ENCODE measurements at places on chromosomes 11 and 22. TPM values are rescaled to one million over a fixed set of nuclear protein-coding genes. Genes with fewer than 3 reads are reported as not detected.
A peak's percentile ranks its signal among the peaks of the same experiment; 100 is the strongest.

DNA sequence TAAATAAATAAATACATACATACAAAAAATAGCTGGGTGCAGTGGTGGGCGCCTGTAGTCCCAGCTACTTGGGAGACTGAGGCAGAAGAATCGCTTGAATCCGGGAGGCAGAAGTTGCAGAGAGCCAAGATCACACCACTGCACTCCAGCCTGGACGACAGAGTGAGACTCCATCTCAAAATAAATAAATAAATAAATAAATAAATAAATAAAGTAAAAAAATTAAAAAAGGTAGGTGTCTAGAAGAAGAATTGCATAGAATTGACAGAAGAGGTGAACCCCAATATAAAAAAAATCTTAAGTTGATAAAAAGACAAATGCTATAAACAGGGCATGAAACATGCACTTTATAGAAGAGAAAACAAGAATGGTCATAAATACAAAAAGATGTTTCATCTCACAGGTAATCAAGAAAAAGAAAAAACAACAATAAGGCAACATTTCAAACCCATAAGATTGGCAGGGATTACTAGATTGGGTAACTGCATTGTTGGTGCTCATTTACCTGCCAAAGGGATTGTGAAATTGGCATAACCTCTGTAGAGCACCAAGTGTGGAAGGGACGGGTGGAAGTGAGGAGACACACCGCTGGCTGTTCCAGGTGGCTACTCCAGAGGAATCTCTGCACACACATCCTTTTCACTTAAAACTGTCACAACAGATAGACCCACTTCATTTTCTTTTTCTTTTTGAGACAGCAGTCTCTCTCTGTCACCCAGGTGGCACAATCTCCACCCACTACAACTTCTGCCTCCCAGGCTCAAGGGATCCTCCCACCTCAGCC lies 44.7 kb downstream of the NF2 start:
- no peak for DNase-seq
- H3K36me3 ChIP-seq = peaks cover 23% of the 10 kb centered on the region
- H3K27ac ChIP-seq = no peak overlapping the region
- no peaks in the 10 kb centered on the region for H3K27me3 ChIP-seq
- peaks cover 17% of the 10 kb centered on the region for H3K4me1 ChIP-seq

TP53I11 gene
- total RNA-seq = 42.4 TPM

SYT13 gene
- 15.1 TPM for total RNA-seq

GRCh38 chr11:69213316-69213715 lies 57.6 kb downstream of the SMIM38 start:
- H3K4me1 ChIP-seq = peaks cover 6% of the 10 kb centered on the region
- H3K27ac ChIP-seq = no peak overlapping the region
- H3K4me3 ChIP-seq = no peak overlapping the region
- no peak for DNase-seq

P2RX6 gene
- total RNA-seq = 0.13 TPM

TXNRD2 gene
- 18.8 TPM for total RNA-seq

DNA sequence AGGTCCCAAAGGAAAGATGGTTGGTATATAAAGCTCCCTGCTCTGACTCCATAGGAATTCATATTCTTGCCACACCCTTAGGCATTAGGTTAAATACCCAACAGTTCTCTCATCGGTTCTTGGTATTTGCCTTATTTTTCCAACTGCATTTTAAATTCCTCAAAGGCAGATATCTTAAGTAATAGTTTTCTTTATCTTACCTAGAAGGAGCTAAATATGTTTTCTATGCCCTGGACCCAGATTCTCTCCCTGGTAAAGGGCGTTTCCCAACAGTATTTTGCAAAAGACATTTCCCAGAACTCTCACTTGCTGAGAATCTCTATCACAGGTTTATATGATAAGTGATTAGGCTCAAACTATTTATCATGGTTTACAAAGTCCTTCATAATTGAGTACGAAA lies 158.6 kb upstream of the BDNF start:
- H3K27me3 ChIP-seq = no peaks in the 10 kb centered on the region
- H3K4me1 ChIP-seq = 0 out of 2 replicates have a peak, but pooled peaks cover 5% of the 10 kb centered on the region
- DNase-seq = no peak
- H3K27ac ChIP-seq = no peak overlapping the region

ZBTB16 gene
- total RNA-seq = 0.34 TPM

DNA sequence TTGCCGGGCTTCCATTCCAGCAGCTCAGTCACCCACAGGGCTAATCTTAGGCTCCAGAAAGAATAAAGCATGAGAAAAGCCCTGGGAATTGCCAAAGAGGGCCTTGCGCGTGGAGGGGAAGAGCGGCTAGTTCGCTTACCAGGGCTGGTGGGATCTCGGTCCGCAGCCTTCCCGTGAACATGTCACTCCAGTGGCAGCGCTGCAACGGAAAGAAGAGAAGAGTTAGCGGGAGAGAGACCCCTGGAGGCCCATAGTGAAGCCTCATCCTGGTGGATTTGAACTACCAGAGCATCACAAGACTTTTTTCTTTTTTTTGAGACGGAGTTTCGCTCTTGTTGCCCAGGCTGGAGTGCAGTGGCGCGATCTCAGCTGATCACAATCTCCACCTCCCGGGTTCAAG lies 18.0 kb downstream of the RANGAP1 start:
- peaks cover 79% of the 10 kb centered on the region for H3K36me3 ChIP-seq
- no peaks in the 10 kb centered on the region for H3K4me1 ChIP-seq
- no peak for DNase-seq
- H3K27ac ChIP-seq = no peak overlapping the region

DNA sequence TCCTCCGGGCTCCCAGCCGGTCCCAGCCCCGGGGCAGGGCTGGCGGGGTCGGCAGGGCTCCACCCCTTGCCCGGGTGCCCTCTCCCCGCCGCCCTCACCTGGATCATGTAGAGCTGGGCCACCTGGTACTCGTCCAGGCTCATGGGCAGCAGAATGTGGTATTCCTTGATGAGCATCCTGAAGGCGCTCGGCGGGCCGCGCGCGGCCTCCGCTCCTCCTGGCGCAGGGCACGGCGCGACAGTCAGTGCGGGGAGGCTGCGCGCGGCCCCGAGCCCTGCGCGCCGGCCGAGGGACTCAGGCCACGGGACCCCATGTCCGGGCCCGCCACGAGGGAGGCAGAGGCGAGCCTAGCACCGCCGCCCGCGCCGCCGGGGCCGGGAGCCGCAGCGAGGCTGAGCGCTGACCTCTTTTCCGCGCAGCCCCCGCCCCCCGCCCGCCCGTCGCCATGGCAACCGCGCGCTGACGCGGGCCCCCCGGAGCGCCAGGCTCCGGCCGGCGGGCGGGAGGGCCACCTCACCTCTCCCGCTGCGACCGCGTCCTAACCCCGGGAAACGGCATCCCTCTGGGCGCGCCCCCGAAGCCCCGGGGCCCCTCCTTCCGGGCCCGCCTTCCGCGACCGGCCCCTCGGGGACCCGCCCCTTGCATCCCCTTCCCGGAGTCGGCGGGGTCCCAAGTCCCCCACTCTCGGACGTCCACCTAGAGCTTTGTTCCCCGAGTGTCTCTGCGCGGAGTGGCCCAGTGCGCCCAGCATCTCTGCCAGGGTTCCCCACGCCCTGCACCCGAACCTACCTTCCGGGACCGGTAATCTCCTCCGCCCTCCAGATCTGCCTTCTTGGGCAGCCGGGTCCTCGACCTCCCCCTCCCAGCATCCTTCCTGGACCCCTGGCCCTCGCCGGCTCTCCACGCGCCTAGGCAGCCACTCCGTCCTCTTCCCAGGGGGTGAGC lies 886 bp downstream of the PITPNM1 start:
- peaks cover 29% of the 10 kb centered on the region for H3K4me1 ChIP-seq
- H3K4me3 ChIP-seq = peak overlapping the region; percentile 76
- no peak overlapping the region for H3K27ac ChIP-seq
- no peak for DNase-seq
- H3K36me3 ChIP-seq = peaks cover 2% of the 10 kb centered on the region

GRCh38 chr22:20211997-20212753 lies 55.9 kb downstream of the RTN4R start:
- H3K4me1 ChIP-seq = no peaks in the 10 kb centered on the region
- DNase-seq = no peak
- no peaks in the 10 kb centered on the region for H3K27me3 ChIP-seq

DDTL gene
- total RNA-seq = 5.8 TPM

OR6X1 gene
- not detected for total RNA-seq

- H3K27ac ChIP-seq = no peak overlapping the region
- H3K27me3 ChIP-seq = peaks cover 2% of the 10 kb centered on the region
- DNase-seq = peak; percentile 44
- peaks cover 14% of the 10 kb centered on the region for H3K4me1 ChIP-seq
- no peak overlapping the region for H3K4me3 ChIP-seq
Observed at GRCh38 chr22:35043252-35043933, 22.6 kb upstream of the ISX start.

GRCh38 chr11:86636275-86636674 lies 36.1 kb downstream of the ME3 start:
- H3K4me1 ChIP-seq = peaks cover 6% of the 10 kb centered on the region
- DNase-seq = no peak
- H3K27ac ChIP-seq = no peak overlapping the region
- H3K36me3 ChIP-seq = no peaks in the 10 kb centered on the region

GRCh38 chr11:76837696-76838677 lies 22.7 kb upstream of the ACER3 start:
- no peak overlapping the region for H3K27ac ChIP-seq
- DNase-seq = no peak
- H3K27me3 ChIP-seq = peaks cover 3% of the 10 kb centered on the region
- peaks cover 13% of the 10 kb centered on the region for H3K4me1 ChIP-seq
- no peaks in the 10 kb centered on the region for H3K36me3 ChIP-seq
- no peak overlapping the region for H3K4me3 ChIP-seq

PLAAT4 gene
- 1.1 TPM for total RNA-seq

- H3K36me3 ChIP-seq = peaks cover 67% of the 10 kb centered on the region
- H3K27ac ChIP-seq = 0 out of 2 replicates have a peak overlapping the region, but pooled peaks have one; percentile 14
- H3K27me3 ChIP-seq = no peaks in the 10 kb centered on the region
- no peak overlapping the region for H3K4me3 ChIP-seq
Observed at GRCh38 chr11:134287561-134287960, 11.4 kb downstream of the GLB1L3 start.

DNA sequence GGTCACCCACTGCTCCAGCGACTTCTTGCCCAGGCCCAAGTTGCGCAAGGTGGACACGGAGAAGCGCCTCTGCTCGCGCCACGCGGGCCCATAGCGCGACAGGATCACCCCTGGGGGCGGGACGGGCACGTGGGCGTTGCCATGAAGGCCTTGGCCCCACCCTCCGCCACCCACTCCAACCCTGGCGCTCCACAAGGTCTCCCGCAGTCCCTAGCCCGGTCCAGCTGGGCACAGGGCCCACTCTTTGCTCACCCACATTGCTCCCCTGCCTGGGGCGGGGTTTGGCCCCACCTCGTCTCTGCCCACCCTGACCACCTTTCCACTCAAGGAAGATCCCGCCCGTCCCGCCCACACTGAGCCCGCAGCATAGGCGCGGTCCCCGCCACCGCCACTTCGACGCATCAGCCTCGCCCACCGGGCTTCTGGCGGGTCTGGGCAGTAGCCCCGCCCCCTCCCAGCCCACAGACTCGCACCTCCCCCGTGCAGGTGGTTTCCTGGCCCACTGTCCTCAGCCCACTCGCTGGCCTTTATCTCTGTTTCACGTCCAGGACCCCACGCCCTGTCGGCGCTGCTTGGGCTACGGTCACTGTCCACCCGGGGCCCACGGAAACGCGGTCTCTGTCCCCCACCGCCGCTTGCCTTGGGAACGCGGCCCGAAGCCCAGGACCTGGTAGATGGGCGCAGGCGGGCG lies 12.3 kb upstream of the CYP2D6 start:
- no peak overlapping the region for H3K4me3 ChIP-seq
- H3K36me3 ChIP-seq = peaks cover 20% of the 10 kb centered on the region
- no peaks in the 10 kb centered on the region for H3K4me1 ChIP-seq

DNA sequence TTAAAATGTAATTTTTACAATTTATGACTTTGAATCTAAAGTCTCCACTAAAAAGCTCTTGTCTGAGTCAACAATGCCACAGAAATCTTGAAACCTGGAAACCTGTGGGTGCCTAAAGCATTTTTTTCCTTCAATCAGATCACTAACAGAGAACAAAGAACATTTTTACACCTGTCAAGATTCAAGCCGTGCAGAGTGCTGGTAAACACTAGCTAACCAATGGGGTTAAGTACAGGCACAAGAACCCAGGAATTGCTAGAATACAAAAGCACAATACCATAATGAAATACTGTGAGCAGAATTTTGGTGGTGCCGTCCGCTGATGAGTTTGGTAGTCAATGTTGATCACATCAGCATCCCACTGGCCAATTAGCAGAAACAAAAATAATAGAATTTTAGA lies 380.3 kb upstream of the PITPNB start:
- H3K27ac ChIP-seq = no peak overlapping the region
- no peaks in the 10 kb centered on the region for H3K27me3 ChIP-seq

- no peak overlapping the region for H3K27ac ChIP-seq
- no peaks in the 10 kb centered on the region for H3K36me3 ChIP-seq
- no peaks in the 10 kb centered on the region for H3K4me1 ChIP-seq
- no peak overlapping the region for H3K4me3 ChIP-seq
Observed at GRCh38 chr11:75152651-75153427, 1.9 kb downstream of the SLCO2B1 start.

GRCh38 chr11:47351156-47352126 lies 1.1 kb downstream of the MYBPC3 start:
- H3K4me1 ChIP-seq = peaks cover 13% of the 10 kb centered on the region
- DNase-seq = no peak
- H3K27me3 ChIP-seq = no peaks in the 10 kb centered on the region
- peak overlapping the region; percentile 41 for H3K27ac ChIP-seq

GRCh38 chr22:32803738-32804435 lies 2.4 kb downstream of the TIMP3 start:
- peaks cover 50% of the 10 kb centered on the region for H3K27me3 ChIP-seq
- peaks cover 44% of the 10 kb centered on the region for H3K4me1 ChIP-seq

- H3K27me3 ChIP-seq = peaks cover 7% of the 10 kb centered on the region
- DNase-seq = no peak
- H3K4me1 ChIP-seq = peaks cover 20% of the 10 kb centered on the region
- no peak overlapping the region for H3K27ac ChIP-seq
- peak overlapping the region; percentile 77 for H3K4me3 ChIP-seq
Observed at GRCh38 chr11:64878223-64878493, 263 bp downstream of the EHD1 start.

DNA sequence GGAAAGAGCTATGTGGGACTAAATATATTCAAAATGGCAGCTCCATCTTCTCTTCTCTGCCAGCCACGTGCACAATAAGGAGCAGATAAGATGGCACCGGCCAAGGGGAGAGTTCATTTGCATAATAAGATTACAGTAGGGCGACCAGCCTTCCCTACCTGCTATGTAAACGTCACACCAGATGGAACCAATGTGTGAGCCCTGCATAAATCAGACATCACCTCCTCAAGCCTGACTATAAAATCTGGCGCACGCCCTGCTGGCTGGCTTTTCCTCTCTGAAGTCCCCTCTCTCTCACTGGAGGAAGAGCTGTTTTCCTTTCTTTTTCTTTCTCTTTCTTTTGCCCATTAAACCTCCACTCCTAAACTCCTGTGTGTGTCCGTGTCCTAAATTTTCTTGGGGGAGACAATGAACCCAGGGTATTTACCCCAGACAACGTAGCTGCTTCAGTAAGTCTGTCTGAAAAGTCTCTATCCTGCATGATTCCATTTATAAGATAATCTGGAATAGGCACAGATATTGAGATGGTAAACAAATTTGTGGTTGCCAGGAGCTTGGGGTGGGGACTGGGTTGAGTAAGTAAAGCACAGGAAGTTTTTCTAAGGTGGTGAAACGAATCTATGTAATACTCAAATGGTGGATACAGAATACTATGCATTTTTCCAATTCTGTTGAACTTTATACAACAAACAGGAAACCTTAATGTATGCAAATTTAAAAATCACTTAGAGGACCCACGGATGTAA lies 670.0 kb upstream of the KIRREL3 start:
- no peak overlapping the region for H3K27ac ChIP-seq
- no peak for DNase-seq
- H3K4me1 ChIP-seq = peaks cover 10% of the 10 kb centered on the region
- no peak overlapping the region for H3K4me3 ChIP-seq

MYOD1 gene
- not detected for total RNA-seq

- DNase-seq = no peak
- H3K27ac ChIP-seq = no peak overlapping the region
- peaks cover 34% of the 10 kb centered on the region for H3K36me3 ChIP-seq
- peaks cover 5% of the 10 kb centered on the region for H3K4me1 ChIP-seq
Observed at GRCh38 chr11:68891351-68891948, 12.2 kb downstream of the MRPL21 start.

OR51T1 gene
- total RNA-seq = not detected

Data from WTC11 (cell line).